Non-pigmented ciliary epithelial cell (primary cell): ENCODE measurements at places on chromosomes 1 and 21.
A peak's percentile ranks its signal among the peaks of the same experiment; 100 is the strongest.

DNA sequence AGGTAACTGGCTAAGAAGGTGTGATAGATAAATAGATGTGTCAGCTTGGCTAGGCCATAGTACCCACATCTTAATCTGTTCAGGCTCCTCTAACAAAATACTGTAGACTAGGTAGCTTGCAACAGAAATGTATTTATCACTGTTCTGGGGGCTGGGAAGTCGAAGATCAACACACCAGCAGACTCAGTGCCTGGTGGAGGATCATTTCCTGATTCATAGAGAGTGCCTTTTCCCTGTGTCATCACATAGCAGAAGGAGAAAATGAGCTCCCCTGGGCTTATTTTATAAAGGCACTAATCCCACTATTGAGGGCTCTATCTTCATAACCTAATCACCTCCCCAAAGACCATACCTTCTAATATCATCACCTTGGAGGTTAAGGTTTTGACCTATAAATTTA is 532.7 kb upstream of the OLFM3 start:
- DNase-seq = no peak

DNA sequence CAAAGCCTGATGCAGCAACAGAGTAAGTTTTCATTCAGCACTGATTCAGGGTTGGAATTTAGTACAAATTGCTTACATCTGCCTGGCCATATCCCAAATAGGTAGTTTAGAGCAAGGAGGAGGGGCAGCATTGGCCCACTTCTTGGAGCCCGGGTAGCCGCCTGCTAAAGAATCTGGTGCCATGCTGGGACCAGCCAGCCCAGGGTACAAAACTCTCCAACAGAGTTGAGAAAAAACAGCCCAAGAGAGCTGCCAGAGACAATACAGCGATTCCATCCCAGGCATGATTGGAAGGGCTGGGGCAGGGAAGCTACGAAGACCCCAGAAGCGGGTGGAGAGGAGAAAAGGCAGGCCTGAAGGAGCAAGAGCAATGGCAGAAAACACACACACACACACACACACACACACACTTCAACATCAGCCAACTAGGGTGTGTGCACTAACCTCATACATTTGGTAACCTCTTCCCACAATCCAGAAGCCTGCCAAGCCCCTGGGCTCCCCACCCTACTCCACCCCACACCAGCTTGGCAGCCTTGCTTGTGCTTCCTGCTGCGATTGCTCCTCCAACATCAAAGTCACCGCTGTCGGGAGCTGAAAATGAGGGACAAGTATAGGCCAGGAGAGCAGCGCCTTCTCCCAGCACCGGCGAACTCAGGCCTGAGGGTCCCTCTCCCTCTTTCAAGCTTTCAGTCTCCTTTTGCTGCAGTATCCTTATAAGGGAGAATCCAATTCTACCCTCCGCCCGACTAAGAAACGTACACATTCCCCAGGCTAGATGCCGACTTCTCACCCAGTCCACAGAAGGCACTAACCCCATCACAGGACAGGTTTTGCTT is 1.2 kb downstream of the PIK3C2B start:
- no peak for DNase-seq

DNA sequence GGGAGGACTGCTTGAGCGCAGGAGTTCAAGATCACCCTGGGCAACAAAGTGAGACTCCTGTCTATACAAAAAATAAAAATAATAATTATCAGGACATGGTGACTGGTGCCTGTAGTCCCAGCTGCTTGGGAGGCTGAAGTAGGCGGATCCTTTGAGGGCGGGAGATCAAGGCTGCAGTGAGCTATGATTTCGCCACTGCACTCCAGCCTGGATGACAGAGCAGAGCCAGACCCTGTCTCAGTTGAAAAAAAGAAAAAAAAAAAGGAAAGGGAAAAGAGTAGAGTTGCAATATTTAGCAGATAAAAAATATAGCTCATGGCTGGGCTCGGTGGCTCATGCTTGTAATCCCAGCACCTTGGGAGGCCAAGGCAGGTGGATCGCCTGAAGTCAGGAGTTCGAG is 3.3 kb upstream of the S1PR1 start:
- no peak for DNase-seq

DNA sequence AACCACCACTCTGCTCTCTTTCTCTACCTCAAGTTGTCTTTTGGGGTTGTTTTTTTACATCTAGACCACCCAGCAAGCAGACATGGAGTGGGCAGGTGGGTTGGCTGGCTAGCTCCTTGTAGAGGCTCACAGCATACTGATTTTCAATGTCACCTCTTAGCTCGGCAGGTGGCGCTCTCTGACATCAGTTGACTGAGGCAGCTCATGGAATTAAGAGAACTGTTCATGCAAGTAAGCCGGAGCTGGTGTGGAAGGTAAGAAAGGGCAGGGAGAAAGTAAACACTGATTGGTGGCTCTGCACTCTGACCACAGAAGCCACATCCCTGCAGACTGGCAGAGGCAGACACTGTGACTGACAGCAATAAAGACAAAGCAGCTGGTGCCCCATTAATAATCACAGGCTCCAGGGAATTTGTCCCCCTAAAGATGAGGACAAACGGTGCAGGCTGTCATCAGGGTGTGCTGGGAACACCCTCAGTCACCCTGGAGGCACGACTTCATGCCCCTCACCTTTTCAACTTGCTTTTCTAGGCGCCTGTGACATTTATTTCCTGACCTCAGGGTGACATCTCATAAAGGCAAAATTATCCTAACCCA is 226.8 kb downstream of the LMX1A start:
- no peak for DNase-seq

DNA sequence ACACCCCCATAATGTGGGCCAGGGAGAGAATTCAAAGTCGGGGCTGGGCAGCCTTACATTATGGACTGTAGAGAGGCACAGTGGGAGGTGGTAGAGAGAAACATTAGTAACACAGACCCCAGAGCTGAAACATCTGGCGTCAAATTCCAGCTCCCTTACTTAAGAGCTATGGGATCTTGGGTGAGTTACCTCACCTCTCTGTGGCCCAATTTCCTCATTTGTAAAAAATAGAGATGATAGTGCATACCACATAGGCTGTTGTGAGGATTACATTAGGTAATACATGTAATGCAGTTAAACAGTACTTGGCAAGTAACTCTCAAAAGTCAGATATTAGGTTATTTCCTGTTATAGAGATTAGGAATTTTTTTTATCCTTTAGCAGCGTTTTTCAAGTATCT is 160.5 kb upstream of the KIAA0040 start:
- DNase-seq = no peak

DNA sequence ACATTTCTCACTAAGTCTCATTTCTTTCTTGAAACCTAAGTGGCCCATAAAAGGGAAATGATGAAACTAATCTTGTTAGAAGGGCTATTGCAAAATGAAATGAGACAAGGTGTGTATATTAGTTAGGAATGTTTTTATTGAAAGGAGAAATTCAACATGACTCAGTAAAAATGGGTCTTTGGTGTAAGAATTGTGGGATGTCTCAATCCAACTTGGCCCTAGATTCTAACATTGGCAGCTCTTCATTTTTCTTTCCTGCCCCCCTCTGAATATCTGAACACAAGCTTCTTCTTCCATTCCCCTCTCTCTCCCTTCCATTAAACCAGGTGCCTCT is 26.8 kb upstream of the TARBP1 start:
- DNase-seq = no peak

GRCh38 chr1:157992031-157992832 is 1.2 kb upstream of the KIRREL1 start:
- no peak for DNase-seq

GRCh38 chr1:58732087-58732775 is 32.4 kb upstream of the MYSM1 start:
- no peak for DNase-seq

GRCh38 chr1:222910699-222911098 is 95.9 kb downstream of the DISP1 start:
- no peak for DNase-seq

DNA sequence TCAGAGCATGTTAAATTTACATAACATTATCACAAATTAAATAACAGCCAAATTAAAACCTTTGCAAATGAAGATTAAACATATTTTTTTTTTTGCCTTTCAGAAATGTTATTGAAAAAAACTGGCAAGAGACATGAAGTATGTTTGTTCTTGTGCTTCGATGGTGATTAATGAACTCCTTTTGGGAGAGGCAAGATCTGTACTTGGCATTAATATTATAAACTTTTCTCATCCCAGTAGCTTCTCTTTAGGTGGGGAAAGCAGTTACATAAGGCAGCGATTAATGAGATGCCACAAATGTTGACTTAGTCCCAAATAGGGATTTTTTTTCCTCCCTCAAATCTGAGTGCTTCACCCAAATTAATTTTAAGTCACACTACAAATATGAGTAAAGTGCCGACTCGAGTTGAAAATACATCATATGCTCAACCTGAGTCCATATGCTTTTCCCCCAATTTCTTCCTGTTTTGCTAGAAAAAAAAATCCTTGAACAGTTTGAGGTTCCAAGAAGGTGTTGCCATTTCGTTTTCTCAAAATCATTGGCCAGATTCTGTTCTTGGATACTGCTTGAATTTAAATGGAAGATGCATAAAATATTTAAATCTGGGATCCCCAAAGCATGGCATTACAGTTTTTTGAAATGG is 294.5 kb downstream of the VAV3 start:
- DNase-seq = no peak

DNA sequence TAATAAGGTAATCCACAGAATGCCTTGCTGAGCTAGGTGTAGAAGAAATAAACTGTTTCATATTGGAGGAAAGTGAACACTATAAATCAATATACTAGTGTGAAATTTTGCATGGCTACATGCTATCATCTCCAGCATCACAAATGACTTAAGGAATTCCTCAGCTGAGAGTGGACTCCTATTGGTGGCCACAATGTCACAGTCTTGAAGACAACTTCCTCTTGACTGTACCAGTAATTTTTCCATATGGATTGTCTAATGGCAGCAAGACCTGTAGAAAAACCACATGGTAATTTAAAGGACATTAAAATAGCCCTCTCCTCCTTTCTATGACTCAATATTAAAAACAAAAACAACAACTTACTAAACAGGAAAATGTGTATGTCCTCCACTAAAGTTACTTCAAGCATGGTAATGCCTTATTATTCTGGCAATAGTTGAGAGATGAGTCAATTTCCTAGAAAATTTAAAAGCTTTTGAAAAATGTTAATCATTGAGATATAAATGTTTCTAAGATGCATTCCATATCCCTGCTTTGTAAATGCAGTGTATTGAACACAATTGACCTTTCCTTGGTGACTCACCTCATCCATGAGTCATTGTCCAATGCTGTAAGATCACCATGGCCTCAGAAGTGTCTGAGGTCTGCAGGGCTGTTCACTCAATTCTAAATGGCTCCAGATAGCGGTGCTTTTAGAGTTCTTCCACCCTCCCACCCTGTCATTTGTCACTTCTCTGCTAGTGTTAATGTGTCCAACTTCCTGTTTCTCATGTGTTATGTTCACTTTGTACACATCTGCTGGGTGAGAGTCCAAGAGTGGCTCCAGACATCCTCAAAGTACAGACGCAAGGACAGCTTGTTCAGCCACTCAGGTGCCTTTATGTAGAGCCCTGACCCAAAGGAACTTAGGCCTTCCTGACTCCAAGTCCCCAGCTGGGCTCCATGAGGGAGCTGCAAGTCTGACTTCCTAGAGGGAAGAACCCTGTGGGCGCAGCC is 32.8 kb upstream of the DNASE2B start:
- peak; percentile 95 for DNase-seq

GRCh38 chr1:1205769-1206375 is 520 bp downstream of the TNFRSF18 start:
- DNase-seq = no peak

DNA sequence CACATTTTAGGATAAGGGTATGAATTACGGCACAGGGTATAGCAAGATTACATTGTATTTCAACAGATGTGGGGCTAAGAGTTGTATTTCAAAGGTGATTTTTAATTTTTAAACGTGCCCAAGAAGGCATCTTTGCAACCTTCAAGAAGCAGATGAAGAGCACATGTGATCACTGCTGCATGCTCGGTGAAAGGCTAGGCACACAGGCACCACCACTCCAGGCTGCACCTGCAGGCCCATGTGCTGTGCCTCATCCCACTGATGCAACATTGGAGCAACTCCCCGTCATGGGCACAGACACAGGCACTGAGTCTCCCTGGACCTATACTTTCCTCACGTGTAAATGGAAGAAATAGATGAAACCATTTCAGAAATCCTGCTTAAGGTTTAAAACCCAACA is 23.5 kb downstream of the UBE2G2 start:
- DNase-seq = no peak

- no peak for DNase-seq
These were observed 155.9 kb upstream of the PALMD start for GRCh38 chr1:99490031-99490430.

DNA sequence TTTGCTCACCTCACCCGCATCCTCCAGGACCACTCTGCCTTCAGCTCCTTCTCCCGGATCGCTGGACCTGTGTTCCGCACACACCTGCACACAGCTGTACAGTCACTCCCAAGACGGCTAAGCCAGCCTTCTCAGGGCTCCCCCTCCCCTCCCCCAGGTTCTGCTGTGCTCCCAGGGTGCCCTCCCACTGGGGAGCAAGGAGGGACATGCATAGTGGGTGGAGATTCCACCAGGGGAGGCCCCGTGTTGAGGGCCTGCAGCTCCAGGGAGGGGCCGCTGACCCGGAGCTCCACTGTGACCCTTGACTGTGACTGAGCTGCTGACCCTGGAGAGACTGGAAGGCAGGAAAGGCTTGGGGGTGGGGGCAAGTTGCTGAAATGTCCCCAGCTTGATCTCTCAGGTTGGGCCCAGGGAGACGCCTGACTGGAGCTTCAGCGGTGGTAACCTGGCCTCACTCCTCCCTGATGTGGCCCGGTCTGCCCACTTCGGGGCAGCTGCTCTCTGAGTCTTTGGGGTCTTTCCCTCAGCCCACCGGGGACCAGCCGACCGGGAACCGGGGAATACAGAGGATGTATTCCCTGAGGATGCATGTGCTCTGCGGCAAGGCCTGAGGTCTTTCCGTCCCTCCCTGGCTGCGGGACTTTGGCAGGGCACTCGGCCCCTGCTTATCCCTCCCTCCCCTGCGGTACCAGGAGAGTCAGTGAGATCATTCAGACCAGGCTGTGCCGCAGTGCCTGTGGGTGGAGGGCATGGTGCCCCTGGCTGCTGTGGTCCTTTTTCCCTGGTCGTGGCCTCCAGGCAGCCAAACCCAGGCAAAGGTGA is 28.6 kb upstream of the PLCH2 start:
- DNase-seq = no peak

DNA sequence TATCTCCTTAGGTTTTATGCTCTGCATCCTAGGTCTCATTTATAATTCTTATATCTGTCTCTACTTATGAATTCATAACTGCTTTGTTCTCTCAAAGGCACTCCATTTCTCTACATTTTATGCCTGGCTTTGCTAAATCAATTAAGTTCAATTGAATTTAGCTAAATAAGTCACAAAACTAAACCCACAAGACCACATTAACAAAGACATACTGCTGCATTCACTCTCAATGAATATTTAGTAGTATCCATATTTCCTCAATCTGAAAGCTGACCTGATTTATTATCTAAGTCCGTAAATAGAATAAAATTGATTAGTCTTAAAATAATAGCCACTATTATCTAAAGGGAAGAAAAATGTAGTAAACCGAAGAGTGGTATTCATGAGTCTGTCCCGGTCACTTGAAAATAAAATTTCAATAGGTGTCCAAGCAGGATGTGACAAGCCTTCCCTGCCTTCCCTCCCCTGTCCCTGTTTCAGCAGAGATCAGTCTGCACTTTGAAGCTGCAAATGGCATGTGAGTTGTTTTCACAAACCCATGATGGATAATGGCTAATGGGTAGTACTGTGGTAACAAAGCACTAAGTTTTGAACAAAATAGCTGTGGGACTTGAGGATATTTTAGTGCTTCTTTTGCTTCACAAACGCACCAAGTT is 295.0 kb upstream of the NCAM2 start:
- no peak for DNase-seq
